ENCODE measurements at places on chromosomes 13 and 19.

- no peak for DNase-seq
Observed at GRCh38 chr19:7515110-7515644, 726 bp upstream of the ZNF358 start.

DNA sequence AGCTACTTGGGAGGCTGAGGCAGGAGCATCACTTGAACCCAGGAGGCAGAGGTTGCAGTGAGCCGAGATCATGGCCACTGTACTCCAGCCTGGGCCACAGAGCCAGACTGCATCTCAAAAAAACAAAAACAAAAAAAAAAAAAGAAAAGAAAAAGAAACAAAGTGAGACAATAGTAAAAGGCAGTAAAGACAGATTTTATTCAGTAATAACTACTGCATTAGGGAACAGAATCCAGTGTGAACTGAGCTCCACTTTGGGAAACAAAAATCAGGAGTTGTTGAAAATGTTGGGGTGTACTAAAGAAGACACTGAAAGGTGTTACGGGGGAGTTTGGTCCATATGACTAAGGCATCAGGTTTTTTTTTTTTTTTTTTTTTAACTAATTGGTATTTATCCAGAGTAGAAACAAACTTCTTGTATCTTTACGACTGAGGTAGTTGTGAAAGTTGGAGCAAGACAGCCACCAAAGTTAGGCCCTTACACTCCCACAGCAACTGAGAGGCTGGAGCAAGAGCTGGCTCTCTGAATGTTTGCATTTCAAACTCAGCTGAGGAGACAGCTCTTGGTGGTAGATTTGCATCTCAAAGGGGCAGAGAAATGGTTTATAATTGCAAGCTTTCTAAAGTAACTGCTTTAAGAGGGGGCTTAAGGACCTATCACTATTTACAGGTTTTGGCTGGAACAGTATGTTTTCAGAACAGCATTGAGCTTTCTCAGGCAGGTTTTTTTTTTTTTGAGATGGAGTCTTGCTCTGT lies 24.2 kb downstream of the ZNF607 start:
- no peak for DNase-seq

DNA sequence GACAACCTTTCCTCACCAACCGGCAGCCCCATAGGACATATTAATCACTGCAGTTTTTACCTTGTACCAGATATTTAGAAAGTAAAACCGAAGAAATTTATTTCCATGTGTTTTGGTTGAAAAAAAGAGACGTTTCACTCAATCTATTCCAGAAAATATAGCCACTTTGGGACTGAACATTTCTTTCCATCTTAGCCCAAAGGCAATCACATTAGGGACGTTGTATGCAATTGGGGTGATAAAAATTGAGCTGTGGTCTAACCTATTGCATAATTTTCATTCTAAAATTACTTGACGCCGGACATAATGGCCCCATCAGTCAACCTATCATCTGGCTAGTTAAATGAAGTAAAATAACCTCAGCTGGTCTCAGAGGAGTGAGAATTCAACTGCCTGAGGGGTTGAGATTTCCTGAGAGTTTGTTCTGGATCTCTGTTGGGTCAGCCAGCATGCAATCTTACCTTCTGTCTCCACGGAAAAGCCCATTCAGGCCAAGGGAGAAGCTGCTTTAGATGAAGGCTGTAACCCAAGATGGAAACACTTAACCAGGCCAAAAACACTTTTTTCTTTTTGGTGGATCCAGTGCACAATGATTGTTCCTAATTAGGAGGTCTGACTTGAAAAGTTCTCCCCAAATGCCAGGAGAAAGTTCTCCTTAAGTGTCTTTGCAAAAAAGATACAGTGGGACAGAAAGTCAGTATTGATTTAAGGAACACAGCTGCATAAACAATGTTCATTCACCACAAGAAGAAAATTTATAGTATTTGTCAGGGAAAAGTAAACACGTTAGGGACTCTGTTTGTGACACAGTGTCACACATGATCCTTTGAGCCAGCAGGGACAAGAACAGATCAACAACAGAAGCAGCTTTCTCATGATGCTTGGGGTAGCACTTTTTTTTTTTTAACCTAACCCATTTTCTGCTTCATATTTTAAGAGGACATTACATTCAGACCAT lies 34.1 kb downstream of the DLEU7 start:
- no peak for DNase-seq

GRCh38 chr19:52991484-52991883 lies 22.2 kb upstream of the ERVV-1 start:
- no peak for DNase-seq

GRCh38 chr13:95497381-95497807 lies 55.1 kb upstream of the CLDN10 start:
- DNase-seq: no peak

GRCh38 chr19:5995606-5996005 lies 17.7 kb upstream of the RANBP3 start:
- no peak for DNase-seq

All from stimulated activated CD4-positive, alpha-beta T cell treated with anti-CD3 and anti-CD28 coated beads, Interleukin-4, amount 100 ng/mL, for 24 hours (primary cell).